HFFc6 (cell line): ENCODE measurements at places on chromosomes 6 and 20. TPM values are rescaled to one million over a fixed set of nuclear protein-coding genes. Genes with fewer than 3 reads are reported as not detected.

DNA sequence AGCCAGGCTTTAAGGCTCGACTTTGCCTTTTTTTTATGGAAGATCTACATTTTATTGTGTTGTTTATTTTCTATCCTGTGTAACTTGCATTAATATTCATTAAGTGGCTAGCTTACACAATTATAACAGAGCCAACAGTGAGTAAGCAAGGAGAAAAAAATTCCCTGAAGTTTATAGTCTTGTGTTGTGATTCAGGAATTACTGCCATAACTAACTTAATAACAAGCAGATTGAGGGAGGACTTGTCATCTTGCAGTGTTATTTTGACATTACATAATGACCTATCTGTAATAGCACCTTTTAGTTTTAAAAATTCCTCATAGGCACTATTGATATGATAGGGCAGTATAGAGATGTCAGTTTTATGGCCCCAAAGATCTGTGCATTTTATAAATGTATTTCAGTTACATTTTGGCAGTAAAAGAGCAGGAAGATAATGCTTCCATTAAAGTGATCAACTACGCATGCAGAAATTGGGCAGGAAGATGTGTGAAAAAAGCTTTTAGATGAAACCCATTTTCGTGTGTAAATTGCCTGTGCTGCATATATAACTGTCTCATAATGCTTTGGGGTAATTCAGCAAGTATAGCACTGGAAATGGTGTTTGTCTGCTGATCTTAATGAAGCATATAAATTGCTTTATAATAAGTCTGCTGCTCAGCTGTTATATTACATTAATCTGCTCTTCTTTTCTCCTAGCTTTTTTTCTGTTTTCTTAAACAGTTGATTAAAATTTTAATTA is 123.0 kb downstream of the SMAP1 start:
- H3K4me3 ChIP-seq = no peak overlapping the region
- H3K27me3 ChIP-seq = no peaks in the 10 kb centered on the region
- H3K27ac ChIP-seq = no peak overlapping the region
- no peak for DNase-seq
- no peaks in the 10 kb centered on the region for H3K4me1 ChIP-seq

- no peak overlapping the region for H3K4me3 ChIP-seq
- H3K4me1 ChIP-seq = no peaks in the 10 kb centered on the region
- no peak overlapping the region; the same call in 1 of the 2 replicates for H3K27ac ChIP-seq
- H3K36me3 ChIP-seq = peaks cover 10% of the 10 kb centered on the region
These were observed 75.1 kb downstream of the SNX9 start for GRCh38 chr6:157898169-157898568.

GRCh38 chr6:56488281-56488680 is 154.4 kb downstream of the DST start:
- no peak for DNase-seq
- peaks cover 70% of the 10 kb centered on the region for H3K36me3 ChIP-seq
- H3K4me1 ChIP-seq = peaks cover 72% of the 10 kb centered on the region

DNA sequence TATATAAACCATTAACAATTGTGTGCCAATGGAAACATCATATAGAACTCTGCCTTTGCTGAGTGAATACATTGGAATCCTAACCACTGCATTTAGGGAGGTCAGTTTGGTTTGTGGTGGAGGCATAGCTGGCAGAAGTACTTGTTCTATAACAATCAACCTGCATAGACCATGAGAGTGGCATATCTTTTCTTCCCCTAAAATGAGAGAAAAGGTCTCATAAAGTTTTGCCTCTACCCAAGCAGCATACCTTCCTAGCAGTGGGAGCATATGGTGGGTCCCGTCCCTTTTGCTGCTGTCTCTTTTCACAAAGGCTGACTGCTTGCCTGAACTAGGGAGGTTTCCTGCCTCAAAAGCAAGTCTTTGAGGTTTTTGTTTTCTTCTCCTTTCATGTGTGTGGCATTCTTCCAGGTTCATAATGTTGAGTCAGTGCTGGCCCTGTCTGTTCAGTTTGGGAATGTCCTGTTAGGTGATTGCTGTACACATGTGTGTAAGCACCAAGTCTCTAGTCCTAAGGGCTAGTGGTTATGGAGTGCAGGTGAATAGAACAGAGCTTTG is 61.2 kb upstream of the SUPT3H start:
- H3K27ac ChIP-seq = peak overlapping the region; percentile 81
- no peaks in the 10 kb centered on the region for H3K27me3 ChIP-seq
- H3K4me1 ChIP-seq = peaks cover 80% of the 10 kb centered on the region
- H3K36me3 ChIP-seq = peaks cover 40% of the 10 kb centered on the region
- DNase-seq = peak; percentile 81
- H3K4me3 ChIP-seq = peak overlapping the region; percentile 78; the same call in 1 of the 2 replicates

GRCh38 chr6:68777956-68778355 is 142.9 kb downstream of the ADGRB3 start:
- no peak overlapping the region for H3K27ac ChIP-seq
- H3K36me3 ChIP-seq = peaks cover 4% of the 10 kb centered on the region; the same call in 1 of the 2 replicates
- H3K27me3 ChIP-seq = no peaks in the 10 kb centered on the region
- H3K4me3 ChIP-seq = no peak overlapping the region
- H3K4me1 ChIP-seq = no peaks in the 10 kb centered on the region

- H3K4me3 ChIP-seq = no peak overlapping the region
- no peaks in the 10 kb centered on the region for H3K4me1 ChIP-seq
- H3K27me3 ChIP-seq = no peaks in the 10 kb centered on the region
- no peak for DNase-seq
These were observed 35.2 kb upstream of the SLC22A2 start for GRCh38 chr6:160293844-160294243.

GRCh38 chr20:40650707-40651106 is 38.3 kb downstream of the MAFB start:
- no peak overlapping the region for H3K27ac ChIP-seq
- H3K36me3 ChIP-seq = no peaks in the 10 kb centered on the region
- peaks cover 1% of the 10 kb centered on the region for H3K27me3 ChIP-seq
- no peak for DNase-seq

DNA sequence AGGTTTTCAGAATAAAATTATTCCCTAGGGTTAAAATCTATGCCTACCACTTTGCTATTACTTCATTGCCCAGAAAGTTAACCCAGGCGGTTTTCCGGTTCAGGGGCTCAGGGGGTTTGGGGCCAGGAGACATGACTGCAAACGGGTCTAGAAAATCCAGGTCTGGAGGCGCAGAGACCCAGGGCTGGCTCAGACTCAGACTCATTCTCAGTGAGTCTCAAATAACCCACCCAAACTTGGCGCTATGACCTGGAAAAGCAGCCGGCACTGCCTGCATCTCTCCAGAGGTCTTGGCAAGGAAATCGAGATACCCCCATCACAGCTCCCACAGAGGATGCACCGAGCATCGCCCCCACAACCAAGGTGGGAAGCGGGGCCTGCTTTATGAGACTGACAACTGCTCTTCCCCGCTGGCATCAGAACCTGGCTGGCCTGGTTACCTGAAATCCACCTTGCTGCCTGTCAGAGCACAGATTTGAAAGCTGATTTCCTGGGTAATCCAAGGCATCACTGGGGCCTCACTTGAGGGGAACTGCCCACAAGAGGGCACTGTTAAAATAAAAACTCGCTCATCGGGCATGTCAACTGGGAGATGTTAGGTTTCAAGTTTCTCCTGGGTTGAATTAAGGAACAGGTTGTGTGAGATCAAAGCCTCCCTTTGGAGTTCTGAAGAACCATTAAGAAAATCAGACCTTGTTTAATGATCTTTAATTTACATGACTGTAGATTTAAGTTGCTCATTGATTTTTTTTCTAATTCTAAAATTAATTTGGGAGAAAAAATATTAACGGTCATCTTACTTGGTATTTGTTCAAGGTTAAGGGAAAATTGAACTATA is 55.1 kb downstream of the KIF16B start:
- H3K27me3 ChIP-seq = no peaks in the 10 kb centered on the region
- no peaks in the 10 kb centered on the region; the same call in 1 of the 2 replicates for H3K36me3 ChIP-seq
- DNase-seq = no peak
- H3K4me1 ChIP-seq = no peaks in the 10 kb centered on the region

DNA sequence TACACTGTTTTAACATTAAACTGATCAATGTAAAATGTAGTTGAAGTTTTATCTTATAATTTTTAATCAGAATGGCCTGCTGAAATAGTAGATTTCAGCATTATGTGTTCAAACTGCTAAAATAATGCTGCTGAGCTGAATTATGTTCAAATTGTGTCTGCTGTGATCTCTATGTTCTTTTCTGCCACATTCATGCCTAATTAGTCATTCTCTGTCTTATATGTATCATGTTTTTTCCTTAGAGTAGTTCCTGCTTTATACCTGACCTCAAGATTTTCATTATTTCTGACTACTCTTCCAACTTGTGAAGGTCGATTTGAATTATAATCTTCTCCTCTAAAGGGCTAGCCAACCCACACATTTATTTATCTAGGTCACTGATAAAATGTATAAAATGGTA is 476.7 kb upstream of the EPHA7 start:
- H3K27ac ChIP-seq = no peak overlapping the region
- no peak for DNase-seq
- no peak overlapping the region for H3K4me3 ChIP-seq
- H3K27me3 ChIP-seq = no peaks in the 10 kb centered on the region

DNA sequence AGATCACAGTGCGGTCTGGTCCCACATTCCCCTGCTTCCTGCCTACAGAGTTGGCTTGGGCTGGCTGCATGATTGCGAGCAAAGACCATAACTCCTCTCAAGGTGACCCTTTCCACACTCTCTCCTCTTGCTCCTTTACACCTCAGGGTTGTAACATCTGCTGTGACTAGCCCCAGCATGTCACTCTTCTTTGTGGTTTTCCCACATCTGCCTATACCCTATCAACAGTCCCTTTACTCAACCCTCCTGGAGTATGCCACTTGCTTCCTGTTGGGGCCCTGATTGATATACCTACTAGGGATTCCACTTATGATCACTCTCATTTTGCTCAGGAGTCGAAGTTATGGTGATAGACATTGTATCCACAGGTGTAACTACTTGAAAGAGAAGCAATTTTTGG is 58.9 kb upstream of the SGK1 start:
- DNase-seq = no peak
- peaks cover 28% of the 10 kb centered on the region for H3K4me1 ChIP-seq
- H3K27me3 ChIP-seq = no peaks in the 10 kb centered on the region; the same call in 1 of the 2 replicates
- no peak overlapping the region for H3K4me3 ChIP-seq
- H3K36me3 ChIP-seq = peaks cover 4% of the 10 kb centered on the region; the same call in 1 of the 2 replicates
- no peak overlapping the region for H3K27ac ChIP-seq

DNA sequence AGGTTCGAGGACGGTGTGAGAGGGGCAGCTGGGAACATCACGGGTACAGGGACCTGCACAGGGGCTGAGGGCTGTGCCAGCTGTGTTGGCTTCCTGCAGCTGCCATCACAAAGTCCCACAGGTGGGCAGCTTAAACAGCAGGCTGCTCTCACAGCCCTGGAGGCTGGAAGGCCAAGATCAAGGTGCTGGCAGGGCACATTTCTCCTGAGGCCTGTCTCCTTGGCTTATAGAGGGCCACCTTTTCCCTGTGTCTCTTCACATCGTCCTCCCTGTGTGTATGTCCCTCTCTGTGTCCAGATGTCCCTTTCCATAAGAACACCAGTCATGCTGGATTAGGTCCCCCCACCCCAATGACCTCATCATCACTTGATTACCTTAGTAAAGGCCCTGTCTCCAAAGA is 15.1 kb upstream of the MPC1 start:
- no peak overlapping the region for H3K4me3 ChIP-seq
- peaks cover 4% of the 10 kb centered on the region for H3K4me1 ChIP-seq
- no peak for DNase-seq
- no peak overlapping the region for H3K27ac ChIP-seq
- no peaks in the 10 kb centered on the region for H3K36me3 ChIP-seq

CD164 gene
- 238 to 248 TPM (median 245 TPM) in 3 replicates for total RNA-seq

RAET1L gene
- not detected in 3 replicates for total RNA-seq

FANCE gene
- total RNA-seq = 6.2 to 10.2 TPM (median 8.9 TPM) in 3 replicates

CENPW gene
- total RNA-seq = 27.1 to 70.3 TPM (median 50.4 TPM) in 3 replicates
